ENCODE measurements at places on chromosomes 6 and 20.

DNA sequence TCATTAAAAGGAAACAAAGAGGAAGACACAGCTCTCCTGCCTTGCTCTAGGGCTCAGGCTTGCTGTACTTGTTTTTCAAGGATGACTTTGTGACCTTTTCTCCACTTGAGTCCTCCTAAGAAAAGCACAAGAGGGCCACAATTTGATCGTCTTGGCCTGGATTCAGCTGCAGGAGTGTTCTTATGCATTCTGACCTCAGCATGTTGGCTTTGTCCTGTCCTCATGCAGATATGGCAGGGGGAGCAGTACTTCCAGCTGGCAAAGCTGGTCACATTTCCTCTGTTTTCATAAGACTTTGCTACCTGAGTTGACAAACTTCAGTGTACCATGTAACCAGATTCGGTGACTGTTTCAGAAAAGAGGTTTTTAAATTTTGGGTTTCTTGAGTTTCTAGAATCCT is 30.8 kb downstream of the KDM1B start:
- no peak for DNase-seq

- no peak for DNase-seq
Observed at GRCh38 chr6:11552442-11552841, 14.9 kb downstream of the TMEM170B start.

DNA sequence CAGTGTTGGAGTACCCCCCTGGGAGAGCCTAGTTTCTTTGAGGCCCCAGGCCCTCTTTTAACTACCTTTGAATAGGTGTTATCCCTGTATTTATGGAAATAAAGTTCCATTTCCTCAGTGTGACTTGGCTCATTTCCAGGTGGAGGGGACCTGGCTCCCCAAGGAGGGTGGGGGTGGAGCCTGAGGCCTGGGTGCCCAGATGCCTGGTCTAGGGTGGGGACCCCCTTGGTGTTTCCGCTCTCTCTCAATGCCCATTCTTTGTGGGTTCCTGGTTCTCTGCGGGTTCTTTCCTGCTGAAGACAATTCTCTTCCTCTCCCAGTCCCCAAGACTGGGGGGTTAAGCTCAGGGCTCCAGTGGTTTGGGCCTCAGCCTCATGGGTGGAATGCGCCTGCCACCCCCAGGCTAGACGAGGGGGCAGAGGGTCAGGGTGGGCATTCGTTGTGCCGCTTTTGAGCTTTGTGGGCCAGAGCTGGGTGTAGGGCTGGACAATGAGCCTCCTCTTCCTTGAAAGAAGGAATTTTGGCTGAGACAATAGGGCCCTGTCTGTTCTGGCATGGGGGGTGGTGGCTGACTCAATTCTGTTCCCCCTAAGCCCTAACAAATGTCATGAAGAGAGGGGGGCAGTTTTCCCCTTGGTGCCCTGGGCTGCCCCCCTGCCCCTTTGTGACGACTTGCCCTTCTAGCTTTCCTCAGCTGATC is 686 bp upstream of the EGFL8 start:
- no peak for DNase-seq

GRCh38 chr6:149384464-149384863 is 15.6 kb upstream of the SUMO4 start:
- no peak for DNase-seq

DNA sequence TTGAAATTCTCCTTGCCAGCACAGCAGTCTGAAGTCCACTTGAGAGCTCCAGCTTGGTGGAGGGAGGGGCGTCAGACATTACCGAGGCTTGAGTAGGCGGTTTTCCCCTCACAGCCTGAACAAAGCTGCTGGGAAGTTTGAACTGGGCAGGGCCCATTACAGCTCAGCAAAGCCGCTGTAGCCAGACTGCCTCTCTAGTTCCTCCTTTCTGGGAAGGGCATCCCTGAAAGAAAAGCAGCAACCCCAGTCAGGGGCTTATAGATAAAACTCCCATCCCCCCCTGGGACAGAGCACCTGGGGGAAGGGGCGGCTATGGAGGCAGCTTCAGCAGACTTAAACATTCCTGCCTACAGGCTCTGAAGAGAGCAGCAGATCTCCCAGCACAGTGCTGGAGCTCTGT is 325.3 kb downstream of the GJA1 start:
- DNase-seq: no peak

DNA sequence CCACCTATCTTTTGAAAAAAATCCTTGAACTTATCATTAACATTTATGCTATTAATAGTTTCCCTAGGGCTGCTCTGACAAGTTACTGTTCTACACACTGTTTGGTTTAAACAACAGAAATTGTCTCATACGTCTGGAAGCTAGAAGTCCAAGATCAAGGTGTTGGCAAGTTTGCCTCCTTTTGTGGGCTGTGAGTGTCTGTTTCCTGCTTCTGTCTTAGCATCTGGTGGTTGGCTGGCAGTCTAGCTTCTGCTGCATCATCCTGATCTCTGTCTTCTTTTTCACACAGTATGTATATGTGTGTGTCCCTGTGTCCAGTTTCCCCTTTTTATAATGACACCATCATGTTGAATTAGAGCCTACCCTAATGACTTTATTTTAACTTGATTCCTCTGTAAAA is 154.8 kb downstream of the RPS12 start:
- peak; percentile 41 for DNase-seq

GRCh38 chr6:156839591-156840001 is 62.4 kb downstream of the ARID1B start:
- no peak for DNase-seq

DNA sequence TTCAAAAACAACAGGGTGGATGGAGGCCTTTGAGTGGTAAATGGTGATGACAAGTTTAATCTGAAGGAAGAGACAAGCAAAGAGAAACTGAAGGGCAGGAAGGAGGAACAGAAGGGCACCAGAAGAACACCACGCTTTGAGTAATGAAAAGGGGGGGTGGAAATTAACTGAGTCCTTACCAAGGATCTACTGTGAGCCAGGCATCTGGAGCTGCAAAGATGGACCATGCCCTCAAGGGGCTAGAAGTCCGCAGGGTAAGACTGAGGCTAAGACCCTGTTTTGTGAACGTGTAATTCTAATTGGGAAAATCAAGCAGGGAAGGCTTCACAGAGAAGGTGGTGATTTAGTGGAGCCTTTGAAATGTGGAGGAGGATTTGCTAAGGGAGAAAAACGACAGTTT is 1.6 kb downstream of the NDRG3 start:
- no peak for DNase-seq
